Cerebellar nuclear complex (tissue), 1 donor: ENCODE measurements at places on chromosomes 3 and 15.
A peak's percentile ranks its signal among the peaks of the same experiment; 100 is the strongest.

DNA sequence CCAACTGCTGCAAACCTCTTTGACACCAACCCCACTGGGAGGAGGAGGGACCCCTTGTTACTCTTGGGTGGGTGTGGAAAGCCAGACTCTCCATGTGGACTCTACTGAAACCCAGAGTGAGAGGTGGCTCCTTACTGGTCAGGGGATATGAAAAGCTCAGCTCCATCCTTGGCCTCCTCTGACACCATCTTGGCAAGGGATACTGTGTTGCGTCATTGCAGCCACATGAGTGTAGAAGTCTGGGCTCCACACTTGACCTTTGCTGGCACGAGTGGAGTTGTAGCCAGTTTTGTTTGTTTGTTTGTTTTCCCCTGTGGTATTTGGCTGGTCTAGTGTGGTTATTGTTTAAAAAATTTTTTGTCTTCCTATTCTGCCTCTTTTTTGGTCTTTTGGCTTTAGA, 289.1 kb downstream of the GAP43 start:
- no peak for DNase-seq

- no peak for DNase-seq
Observed at GRCh38 chr3:15861163-15861562, 63.4 kb upstream of the ANKRD28 start.

- DNase-seq: no peak
Observed at GRCh38 chr3:122975163-122975923, 52.2 kb downstream of the SEMA5B start.

GRCh38 chr3:154250291-154250690, 74.0 kb downstream of the DHX36 start:
- no peak for DNase-seq

DNA sequence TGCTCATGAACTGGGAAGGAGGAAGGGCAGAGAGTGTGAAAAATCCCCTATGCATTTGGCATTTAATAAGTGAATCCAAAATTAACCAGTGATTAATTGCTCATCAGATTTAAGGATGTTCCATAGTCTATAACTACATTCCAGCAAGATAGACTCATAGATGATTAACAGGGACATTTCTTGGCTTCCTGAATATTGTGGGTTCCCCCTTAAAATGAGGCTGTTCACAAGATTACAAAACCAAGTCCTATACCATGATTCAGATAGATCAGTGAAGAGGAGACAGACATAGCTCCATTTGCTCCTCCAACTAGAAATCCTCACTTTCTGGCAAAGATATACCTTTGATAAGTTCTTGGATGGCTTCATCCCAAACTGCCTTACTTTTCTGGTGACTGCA, 15.4 kb downstream of the RASGRP1 start:
- no peak for DNase-seq

DNA sequence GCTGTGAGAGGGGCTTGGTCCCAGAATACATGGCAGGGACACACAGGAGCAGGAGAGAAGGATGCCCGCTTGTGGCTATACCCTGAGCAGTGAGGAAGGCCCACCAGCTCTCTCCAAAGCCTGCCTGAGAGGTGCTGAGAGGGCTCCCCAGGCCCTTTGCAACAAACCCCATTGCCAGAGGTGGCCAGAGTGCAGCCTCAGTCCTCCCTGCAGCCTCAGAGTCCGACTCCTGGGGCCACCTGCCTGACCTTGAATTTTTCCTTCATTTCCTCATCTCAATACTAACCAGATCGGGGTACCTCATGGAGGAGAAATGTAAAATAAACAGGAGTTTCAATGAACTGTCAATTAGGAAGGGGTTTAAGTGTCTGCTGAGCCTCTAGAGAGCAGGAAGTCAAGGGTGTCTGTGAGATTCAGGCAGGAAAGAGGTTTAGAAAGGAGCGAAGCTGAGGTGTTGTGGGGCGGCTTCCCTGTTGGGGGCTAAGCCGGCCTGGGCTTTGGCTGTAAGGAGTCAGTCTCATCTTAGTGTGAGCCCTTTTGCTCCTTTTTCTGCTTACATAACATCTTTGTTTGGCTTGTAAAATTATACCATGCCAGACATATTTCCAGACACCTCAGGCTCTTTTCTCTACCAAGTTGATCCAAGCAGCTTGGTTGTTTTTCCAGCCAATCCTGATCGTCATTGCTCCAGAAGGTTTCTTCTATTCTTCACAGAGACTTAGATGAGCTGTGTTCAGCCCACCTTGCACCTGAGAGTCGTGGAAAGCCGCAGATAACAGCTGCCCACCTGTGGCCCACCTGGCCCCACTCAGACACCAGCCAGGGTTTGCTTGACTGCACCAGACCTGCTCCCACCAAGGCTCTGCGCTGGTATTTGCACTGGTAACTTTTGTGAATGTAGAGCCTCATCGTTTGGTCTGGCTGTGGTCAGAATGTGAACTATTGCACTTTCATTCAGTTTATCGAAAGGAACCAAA, 36.7 kb downstream of the CMTM7 start:
- no peak for DNase-seq

DNA sequence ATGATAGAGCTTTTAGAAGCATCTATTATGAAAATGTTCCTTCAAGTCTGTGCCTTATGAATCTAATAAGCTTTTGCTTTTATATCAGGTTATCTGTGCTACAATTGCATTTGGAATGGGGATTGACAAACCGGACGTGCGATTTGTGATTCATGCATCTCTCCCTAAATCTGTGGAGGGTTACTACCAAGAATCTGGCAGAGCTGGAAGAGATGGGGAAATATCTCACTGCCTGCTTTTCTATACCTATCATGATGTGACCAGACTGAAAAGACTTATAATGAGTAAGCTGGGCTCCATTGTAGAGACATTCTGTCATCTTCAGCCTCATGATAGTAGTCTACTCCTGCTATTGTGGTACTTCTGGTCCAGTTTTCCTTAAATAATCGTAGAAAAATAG, 73.4 kb downstream of the BLM start:
- DNase-seq: no peak

- no peak for DNase-seq
Observed at GRCh38 chr15:49045751-49046219, 461 bp downstream of the SECISBP2L start.

GRCh38 chr3:86029590-86029989, 961.4 kb downstream of the VGLL3 start:
- DNase-seq: no peak

- no peak for DNase-seq
Observed at GRCh38 chr3:78351334-78351733, 1311.4 kb downstream of the ROBO2 start.

- no peak for DNase-seq
Observed at GRCh38 chr15:78640527-78641101, 396 bp downstream of the CHRNB4 start.

- peak; percentile 21 for DNase-seq
Observed at GRCh38 chr3:177597311-177598096, 400.2 kb upstream of the TBL1XR1 start.

DNA sequence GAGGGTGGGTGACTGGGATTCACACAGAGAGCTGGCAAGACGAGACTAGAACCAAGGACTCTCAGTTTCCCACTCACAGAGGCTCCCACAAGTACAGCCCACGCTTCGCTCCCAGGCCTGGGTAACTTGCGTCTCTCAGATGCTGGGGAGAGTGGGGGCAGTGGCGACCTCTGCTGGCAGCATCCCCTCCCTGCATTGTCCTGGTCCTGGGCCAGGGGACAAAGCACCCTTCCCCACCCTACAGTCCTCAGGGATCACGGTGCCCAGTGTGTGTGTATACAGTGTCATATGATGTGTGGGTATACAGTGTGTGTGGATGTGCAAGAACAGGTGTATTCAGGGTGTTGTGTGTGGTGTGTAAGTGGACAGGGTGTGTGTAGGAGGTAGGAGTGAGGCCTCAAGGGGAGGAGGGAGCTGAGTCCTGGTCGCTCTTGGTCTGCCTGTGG, 12.8 kb downstream of the VILL start:
- no peak for DNase-seq

GRCh38 chr15:75114796-75115195, 86.9 kb upstream of the C15orf39 start:
- DNase-seq: no peak

- no peak for DNase-seq
Observed at GRCh38 chr15:87671289-87671688, 585.2 kb downstream of the NTRK3 start.

- DNase-seq: no peak
Observed at GRCh38 chr3:137854533-137855261, 90.6 kb downstream of the SOX14 start.

DNA sequence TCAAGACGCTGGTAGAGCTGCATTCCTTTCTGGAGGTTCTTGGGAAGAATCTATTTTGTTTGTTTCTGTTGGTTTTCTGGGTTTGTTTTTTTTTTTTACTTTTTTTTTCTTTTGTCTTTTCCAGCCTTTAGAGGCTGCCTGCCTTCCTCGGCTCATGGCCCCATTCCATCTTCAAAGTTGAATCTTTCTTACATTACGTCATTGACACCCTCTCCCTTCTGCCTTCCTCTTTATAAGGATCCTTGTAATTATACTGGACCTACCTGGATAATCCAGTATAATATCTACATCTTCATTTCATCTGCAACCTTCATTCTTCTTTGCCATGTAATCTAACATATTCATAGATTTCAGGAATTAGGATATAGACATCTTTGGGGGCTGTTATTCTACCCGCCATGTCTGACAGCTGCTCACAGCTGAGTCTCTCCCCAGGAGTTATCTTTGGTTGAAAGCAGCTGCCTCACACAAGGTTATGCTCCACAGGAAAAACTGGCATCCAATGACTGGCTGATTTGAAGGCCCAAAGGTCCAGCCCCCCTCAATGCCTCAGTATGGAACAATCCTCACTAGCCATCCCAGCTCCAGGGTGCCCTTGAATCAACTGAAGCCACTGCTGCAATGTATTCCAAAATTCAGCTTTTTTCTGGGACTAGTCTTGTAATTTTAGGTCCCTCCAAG, 38.4 kb upstream of the THBS1 start:
- DNase-seq: no peak

- no peak for DNase-seq
Observed at GRCh38 chr3:178388473-178388872, 147.8 kb upstream of the KCNMB2 start.

GRCh38 chr3:32128936-32129335, 22.5 kb downstream of the GPD1L start:
- DNase-seq: no peak

- no peak for DNase-seq
Observed at GRCh38 chr3:182122779-182123178, 411.1 kb downstream of the SOX2 start.

DNA sequence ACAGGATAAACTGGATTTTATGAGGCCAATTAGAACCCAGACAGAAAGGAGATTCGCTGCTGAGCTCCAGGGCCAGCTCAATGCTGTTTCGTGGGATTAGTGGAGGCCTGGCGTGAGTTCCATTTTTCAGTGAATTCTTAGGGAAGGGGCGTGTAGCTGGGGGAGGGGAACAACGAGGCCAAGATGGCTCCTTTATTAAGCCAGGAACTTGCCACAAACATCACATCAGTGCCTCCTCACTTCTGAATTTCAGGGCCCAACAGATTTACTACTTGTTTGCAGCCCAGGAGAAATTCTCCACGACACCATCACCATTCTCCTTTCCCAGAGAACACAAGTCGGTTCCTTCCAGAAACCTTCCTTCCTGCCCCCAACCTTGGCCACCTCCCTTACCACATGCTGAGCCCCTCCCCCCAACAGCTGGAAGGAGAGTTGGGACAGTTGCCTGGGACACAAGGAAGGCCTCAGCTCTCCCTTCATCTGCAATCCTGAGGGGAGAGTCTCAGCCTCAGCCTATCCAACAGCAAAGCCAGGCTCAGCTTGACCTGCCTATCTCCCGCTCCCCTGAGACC, 5.8 kb downstream of the IGDCC4 start:
- no peak for DNase-seq

- no peak for DNase-seq
Observed at GRCh38 chr3:172803489-172803888, 53.0 kb downstream of the ECT2 start.

- no peak for DNase-seq
Observed at GRCh38 chr3:136979684-136980083, 21.9 kb downstream of the IL20RB start.

GRCh38 chr15:57580866-57581265, 10.8 kb upstream of the MYZAP start:
- DNase-seq: no peak

- DNase-seq: no peak
Observed at GRCh38 chr15:70092464-70093027, 5.2 kb downstream of the TLE3 start.

GRCh38 chr3:141273700-141274410, 42.2 kb downstream of the PXYLP1 start:
- no peak for DNase-seq

GRCh38 chr3:191336833-191337232, 6.5 kb upstream of the UTS2B start:
- no peak for DNase-seq

- DNase-seq: no peak
Observed at GRCh38 chr3:64656544-64656943, 31.3 kb downstream of the ADAMTS9 start.

DNA sequence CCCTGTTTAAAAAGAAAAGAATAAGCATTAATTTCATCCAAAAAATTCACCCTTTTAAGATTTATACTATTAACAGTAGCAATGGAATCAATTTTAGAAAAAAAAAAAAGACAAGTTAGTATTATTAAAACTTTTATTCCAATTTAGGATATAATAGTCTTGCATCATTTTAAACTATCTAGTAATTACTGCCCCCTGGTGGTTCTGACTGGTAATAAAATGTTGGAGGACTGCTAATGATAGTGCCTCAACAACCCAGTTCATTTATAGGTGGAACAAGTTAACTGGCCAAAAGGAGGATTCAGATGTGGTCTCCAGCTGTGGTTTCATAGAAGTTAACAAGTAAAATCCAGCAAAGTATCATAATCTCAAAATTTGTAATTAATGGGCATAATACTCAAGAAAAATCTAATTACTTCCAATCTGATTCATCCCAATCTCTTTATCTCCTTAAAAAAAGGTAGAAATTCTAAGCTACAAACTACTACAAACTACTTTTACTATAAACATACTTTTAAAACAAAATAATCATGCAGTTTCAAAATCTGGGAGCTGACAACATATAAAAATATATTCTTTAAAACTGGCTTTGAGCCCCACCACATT, 30.7 kb upstream of the WDR49 start:
- no peak for DNase-seq

DNA sequence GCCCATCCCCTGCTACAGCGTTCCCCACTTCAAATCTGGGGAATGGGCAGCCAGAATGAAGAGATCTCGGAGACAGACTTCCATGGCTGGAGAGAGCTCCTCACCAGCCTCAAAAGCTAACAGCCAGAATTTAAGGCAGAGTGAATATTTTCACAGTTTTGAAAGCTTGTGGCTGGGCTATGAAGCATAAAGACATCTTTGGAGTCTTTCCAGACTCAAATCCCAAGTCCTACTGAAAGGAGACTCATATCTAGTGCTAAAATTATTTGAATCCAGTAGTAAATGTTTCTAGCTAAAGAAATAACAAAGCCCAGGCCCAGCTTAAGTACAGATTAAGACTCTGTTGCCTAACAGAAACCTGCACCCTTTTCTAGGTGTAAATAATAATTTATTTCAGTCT, 628.4 kb upstream of the ALCAM start:
- DNase-seq: no peak

DNA sequence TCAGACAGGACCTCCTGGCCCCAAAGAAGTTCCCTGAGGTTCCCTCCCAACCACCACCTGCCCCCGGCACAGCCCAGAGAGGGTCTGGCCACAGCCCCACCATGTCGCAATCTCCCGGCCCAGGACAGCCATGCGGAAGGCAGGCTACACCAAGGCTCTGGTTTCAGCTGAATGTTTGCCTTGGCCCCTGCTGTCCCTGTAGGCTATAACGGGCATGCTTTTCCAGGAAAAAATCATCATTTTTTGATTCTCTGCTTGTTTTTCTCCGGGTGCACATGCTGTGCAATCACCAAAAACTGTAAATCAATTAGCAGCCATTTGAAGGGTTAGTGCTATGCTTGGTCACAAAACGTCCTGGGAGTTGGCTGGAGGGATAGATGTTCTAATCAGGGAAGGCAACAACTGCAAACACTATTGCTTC, 142.7 kb upstream of the IGF1R start:
- DNase-seq: no peak
